Stimulated activated CD4-positive, alpha-beta T cell treated with anti-CD3 and anti-CD28 coated beads, Interleukin-15, amount 100 ng/mL, for 24 hours (primary cell): ENCODE measurements at places on chromosomes 13 and 19.

- DNase-seq = peak; percentile 37
Observed at GRCh38 chr19:2290441-2291184, 8.6 kb upstream of the PEAK3 start.

- DNase-seq = no peak
Observed at GRCh38 chr13:44972956-44973581, 16.2 kb downstream of the NUFIP1 start.

DNA sequence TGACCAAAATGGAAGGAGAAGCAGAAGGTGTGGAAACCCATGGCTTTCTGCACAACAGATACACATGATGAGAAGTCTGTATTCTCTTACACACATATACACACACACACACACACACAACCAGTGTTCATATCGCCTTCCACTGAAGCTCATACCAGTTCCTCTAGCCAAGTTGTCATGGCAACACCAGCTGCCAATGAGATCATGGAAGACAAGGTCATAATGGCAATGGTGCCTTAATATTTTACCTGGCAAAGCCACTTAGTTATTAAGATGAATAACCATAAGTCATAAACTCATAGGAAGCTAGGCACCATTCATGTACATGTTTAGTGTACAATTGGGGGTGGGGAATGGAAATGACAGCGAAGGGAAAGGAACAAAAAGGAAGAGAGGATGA is 2.6 kb upstream of the DHRS12 start:
- DNase-seq = no peak

- DNase-seq = no peak
Observed at GRCh38 chr13:43883631-43884030, 3.9 kb downstream of the LACC1 start.

DNA sequence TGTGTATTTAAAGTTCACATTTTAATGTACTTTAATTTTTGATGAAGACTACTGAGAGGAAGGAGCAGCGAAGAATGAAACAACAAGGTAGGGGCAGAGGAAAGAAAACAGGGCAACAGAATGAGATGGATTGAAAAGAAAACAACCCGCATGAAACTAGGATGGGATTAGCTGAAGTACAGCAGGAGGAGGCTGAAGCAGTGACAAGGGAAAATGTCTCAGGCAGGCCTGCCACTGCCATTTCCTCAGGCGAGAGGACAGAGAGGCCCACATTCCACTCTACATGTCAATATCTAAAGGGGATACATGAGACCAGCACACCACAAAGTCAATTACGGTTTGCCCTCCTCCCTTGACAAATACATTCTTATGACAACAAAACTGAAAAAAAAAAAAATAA is 1703.2 kb downstream of the EFNB2 start:
- no peak for DNase-seq

DNA sequence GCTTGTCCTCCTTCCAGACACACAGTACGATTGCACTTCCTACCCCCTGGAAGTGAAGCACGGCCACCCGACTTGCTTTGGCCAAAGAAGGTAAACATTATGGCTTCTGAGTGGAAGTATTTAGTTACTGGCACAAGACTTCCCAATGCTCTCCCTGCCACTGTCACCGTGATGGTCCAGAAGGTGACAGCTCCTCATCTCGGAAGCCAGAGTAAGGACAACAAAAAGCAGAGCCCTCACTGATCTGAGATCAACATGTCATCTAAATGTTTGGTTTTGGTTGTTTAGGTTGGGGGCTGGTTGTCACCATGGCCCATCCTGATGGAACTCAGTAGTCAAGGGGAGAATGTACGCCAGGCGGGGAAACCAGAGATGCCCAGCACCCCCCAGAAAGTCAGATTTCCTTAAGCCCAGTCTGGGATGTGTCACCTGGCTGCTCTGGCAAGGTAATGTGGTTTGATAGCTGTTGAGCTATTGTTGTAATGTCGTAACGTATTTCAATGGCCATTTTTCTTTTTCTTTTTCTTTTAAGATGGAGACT is 170.1 kb upstream of the ZNF536 start:
- DNase-seq = no peak

GRCh38 chr13:100197591-100198365 is 108.9 kb downstream of the PCCA start:
- DNase-seq = no peak

DNA sequence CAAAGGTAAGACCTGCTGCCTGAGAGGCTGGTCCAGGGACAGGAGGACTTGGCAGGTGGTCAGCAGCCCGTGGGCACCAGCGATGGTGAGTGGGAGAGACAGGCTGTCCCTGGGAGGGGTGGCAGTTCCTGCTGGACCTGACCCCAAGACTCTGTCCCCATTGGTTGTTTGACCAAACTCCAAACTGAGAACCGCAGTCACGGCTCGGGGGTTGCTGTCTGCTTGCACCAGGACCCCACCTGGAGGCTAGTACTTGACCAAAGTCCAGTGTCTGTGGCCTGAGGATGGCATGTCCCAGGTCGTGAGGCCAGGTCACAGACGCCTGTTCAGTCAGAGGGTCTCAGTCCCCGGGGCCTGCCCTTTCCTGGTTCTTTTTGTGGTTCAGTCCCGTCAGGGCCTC is 9.9 kb upstream of the ZNF14 start:
- no peak for DNase-seq
